T-helper 2 cell treated with Interferon-gamma antibody and Interleukin-4, amounts not matched to agents 5 μg/mL and 100 μg/mL, for 36 hours (primary cell): ENCODE measurements at places on chromosomes 2 and 18.

DNA sequence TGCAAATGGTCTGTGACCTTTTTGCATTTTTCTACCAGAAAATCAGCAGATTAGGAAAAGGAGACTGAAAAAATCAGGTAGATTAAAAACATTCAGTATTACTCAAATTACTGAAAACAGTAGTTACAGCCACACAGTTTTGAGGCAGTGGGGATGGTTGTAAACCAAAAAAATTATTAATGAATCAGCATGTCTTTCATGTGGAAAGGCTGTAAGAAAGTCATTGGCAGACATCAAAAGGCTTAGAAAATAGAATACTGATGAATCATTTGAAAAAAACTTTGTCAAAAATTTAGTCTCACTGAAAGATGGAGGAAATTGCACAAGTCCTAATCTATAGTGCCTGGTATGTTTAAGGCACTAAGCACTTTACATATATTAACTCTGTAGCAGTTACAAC lies 133.9 kb upstream of the GCFC2 start:
- no peak for DNase-seq

GRCh38 chr2:103324671-103325070 lies 562.8 kb downstream of the TMEM182 start:
- DNase-seq: no peak

- no peak for DNase-seq
These were observed 43.7 kb upstream of the RIT2 start for GRCh38 chr18:43159086-43159770.

GRCh38 chr18:53402670-53403069 lies 821.8 kb downstream of the MBD2 start:
- DNase-seq: no peak

- no peak for DNase-seq
These were observed 46.5 kb downstream of the CENPO start for GRCh38 chr2:24839729-24840128.

DNA sequence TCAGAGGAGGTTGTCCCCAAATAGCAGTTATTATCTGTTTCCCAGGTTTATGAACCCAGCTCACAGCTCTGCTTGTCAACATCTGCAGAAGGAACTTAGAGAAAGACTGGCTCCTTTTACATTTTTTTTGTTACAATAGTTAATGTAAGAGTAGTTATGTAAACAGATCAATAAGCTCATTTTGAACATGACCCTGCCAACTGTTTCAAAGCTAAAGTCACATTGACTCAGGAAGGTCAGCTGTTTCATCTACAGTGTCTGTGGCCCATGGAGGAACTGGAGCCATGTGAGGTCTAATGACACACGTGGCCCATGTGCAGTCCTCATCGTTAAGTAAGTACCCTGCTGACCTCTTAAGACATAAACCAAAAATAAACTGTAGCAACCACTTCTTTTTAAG lies 97.1 kb downstream of the SH3RF3 start:
- no peak for DNase-seq

- DNase-seq: peak; percentile 71
These were observed 33.3 kb downstream of the ANXA4 start for GRCh38 chr2:69774984-69775982.

GRCh38 chr2:241491549-241492173 lies 16.7 kb downstream of the STK25 start:
- DNase-seq: no peak

DNA sequence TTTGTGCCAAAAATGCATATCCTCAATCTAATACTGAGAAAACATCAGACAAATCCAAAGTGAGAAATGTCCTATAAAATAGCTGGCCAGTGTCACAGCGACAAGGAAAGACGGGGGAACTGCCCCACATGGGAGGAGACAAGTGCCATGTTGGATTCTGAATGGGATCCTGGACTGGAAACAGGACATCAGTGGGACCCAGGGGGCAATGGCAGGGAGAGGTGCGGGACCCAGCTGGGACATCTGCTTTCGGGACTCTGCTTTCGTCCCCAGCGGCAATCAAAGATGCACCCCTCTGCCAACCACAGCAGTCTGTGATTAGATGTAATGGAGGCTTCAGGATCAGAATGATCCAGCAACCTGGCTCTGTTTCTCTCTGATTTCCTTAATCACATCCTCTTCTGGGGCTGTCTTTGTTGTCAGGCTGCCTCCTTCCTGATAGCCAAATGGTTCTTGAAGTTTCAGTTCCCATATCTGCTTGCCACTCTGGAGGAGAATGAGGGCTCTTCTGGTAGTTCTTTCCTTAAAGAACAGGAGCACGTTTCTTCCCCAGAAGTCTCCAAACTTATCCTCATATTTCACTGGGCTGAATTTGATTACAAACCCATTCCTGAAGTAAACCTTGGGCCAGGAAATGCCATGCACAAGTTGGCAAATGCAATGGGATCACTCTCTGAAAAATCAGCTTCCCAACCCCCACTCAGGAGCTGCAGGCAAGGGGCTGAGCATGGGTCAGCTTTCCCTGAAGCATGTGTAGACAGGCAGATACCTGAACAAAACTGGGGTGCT lies 13.6 kb upstream of the PROC start:
- DNase-seq: no peak

DNA sequence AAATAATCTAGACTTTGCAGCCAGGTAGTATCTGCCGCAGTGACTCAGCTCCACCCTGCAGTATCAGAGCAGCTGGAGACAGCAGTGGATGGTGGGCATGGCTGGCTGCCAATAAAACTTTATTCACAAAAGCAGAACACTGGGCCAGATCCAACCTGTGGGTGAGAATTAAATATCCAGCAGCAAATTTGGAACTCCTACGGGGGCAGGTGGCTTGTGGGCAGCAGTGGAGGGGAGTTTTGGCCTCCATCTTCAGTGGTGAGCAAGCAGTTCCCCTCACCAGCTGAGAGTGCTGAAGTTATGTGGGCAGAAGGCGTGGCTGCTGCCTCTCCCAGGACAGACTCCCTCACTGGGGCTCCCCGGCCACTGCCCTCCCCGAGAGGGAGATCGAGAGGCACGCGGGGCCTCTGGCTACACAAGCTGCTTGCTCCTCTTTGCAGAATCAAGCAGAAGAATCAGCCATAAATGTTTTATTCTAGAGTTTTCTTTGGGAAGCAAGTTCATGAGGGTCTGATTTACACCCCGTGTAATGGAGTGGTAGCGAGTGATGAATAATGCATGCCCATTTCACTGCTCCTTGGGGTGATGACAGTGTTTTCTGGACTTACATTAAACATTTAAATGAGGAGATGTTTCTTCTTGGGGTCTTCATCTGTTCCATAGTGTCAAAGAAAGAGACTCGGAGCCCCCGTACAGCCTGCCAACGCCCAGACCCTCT lies 204.3 kb downstream of the SEPTIN10 start:
- DNase-seq: no peak

DNA sequence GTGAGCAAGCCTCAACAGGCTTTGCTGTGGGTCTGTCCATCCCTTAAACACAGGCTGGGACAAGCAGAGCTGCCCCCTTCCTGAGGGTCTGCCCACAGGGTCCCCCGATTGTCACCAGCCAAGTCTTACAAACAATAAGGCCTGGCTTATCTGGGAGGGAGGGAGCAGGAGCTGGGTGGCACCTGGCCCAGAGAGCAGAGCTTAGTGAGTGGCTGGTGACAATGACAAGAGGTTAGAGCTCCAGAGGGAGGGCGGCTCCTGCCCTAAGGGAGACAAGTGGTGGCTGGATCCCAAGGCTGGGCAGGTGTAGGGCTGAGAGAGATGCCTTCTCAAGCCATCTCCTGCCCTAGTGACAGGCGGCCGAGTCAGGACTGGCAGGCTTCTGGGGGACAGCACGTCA lies 125.5 kb downstream of the KLHL29 start:
- DNase-seq: no peak

DNA sequence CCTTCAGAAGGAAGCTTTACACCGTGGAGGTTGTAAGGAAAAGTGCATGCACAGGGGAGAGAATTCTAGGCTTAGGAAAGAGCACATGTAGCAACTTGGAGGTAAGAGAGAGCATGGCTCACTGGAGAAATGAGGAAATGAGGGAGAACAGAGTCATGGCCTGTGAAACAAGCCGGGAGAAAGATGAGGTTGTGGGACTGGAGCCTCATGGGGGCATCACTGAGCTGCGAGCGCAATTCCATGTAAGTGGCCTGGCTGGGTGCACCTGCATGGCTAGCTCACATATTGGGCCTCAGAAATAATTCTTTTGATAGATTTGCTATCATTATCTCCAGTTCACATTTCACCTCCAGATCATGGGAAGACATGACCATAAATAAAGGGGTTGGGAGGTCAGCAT lies 785.5 kb upstream of the RAB6C start:
- no peak for DNase-seq

- peak; percentile 52 for DNase-seq
These were observed 627 bp downstream of the CDCA7 start for GRCh38 chr2:173355132-173355865.

DNA sequence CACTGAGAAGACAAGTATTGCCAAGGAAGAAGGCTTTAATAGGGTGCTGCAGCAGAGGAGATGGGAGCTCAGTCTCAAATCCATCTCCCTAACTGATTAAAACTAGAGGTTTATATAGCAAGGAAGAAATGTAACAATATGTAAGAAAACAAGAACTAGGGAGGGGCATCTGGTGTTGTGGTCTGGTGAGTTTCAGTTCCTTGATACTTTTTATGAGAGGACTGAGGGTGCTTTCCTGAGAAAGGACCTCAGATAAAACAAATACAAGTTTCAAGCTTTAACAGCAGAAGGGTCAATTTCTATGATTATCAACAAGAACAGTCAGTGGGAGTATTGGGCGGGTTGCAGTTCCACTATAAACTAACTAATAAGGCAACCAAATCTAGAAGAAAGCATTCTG lies 1967.5 kb downstream of the SUCLG1 start:
- no peak for DNase-seq

DNA sequence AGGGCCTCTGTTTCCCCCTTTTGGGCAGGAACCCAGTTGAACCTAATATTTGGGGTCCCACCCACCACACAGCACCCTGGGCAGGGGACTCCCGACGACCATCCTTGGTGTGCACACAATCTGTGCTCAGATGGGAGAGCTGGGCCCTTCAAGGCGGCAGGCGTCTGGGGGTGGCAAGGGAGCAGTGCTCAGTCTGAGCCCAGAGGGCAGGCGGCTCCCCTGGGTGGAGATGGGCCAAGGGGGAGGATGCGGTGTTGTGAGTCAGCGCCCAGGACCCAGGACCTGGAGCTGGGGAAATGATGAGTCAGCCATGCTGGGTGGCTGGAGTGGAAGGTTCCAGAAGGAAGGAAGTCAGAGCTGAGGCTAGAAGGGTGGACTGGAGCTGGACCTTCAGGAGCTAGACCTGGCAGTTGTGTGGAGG lies 3.8 kb downstream of the PROM2 start:
- no peak for DNase-seq

- DNase-seq: no peak
These were observed 67.4 kb downstream of the TXNL1 start for GRCh38 chr18:56570978-56571377.

- no peak for DNase-seq
These were observed 7.3 kb upstream of the ETAA1 start for GRCh38 chr2:67389788-67390187.

- peak; percentile 15 for DNase-seq
These were observed 769 bp downstream of the ATF2 start for GRCh38 chr2:175167076-175167791.

GRCh38 chr18:903701-904100 lies 970 bp upstream of the ADCYAP1 start:
- DNase-seq: peak; percentile 21

DNA sequence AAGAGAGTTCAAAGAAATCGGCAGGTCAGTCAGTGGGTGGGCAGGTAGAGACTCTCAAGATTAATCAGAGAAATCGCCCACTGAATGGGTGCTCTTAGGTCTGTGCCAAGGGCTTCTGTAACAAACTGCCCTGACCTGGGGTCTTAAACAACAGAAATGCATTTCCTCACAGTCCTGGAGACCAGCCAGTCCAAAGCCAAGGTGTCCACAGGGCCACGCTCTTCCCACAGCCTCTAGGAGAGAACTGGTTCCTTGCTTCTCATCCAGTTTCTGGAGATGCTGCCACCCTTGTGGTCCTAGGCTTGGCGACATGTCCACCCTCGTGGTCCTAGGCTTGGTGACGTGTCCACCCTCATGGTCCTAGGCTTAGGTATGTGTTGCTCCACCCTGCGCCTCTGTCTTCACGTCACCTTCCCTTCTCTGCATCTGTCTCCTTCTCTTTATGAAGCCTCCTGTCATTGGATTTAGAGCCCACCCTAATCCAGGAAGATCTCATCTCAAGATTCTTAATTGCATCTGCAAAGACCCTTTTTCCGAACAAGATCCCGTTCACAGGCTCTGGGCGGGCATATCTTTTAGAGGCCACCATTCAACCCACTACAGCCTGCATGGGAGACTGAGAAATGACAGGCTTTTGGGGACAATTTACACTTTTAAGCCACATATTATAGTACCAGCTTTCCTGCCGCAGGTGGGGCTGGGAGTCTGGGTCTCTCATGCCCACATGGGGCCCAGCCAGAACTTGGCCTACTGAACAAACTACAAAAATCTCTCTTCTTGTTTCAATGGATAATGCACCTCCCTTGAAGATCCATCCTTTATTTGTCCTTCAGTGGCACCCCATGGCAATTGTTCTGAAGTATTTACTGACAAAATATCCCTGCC lies 161.3 kb downstream of the ASB1 start:
- no peak for DNase-seq

DNA sequence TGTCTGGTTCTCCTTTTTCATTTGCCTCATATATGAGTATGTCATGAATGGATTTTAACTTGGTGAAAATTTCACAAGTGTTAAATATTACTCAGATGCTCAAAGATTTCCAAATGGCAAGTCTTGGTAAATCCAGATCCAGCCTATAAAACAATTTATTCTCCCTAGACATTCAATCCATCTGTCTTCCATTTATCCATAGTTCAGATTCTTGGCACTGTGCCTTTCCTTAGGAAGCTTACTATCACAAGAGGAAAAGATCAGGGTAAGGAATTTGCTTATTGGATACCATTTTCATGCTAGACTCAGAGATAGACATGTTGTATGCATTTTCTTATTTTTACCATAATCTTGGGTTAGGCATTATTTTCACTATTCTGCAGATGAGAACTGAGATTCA lies 72.5 kb upstream of the LRRTM1 start:
- DNase-seq: no peak

DNA sequence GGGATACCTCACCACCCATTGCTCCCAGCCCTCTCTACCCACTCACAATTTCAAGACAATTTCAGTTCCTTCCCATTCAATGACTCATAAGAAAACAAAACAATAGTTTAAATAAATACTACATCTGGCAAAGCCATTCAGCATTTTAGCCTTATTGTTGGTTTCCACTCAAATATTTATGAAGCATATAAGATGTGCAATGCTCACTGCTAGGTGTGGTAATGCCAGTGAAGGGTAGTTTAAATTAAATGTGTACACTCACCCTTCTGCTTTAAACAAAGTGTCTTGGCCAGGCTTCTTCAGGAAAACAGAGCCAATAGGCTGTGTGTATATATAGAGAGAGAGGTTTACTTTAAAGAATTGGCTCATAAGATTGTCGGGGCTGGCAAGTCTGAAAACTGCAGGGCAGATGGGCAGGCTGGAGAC lies 37.0 kb downstream of the INO80C start:
- no peak for DNase-seq

- DNase-seq: no peak
These were observed 50.5 kb downstream of the OSBPL6 start for GRCh38 chr2:178244777-178245176.

- no peak for DNase-seq
These were observed 65.7 kb upstream of the FOSL2 start for GRCh38 chr2:28326881-28327505.

GRCh38 chr2:161085149-161085548 lies 75.1 kb upstream of the TANK start:
- DNase-seq: no peak
